ENCODE measurements at places on chromosomes 16 and 17.

DNA sequence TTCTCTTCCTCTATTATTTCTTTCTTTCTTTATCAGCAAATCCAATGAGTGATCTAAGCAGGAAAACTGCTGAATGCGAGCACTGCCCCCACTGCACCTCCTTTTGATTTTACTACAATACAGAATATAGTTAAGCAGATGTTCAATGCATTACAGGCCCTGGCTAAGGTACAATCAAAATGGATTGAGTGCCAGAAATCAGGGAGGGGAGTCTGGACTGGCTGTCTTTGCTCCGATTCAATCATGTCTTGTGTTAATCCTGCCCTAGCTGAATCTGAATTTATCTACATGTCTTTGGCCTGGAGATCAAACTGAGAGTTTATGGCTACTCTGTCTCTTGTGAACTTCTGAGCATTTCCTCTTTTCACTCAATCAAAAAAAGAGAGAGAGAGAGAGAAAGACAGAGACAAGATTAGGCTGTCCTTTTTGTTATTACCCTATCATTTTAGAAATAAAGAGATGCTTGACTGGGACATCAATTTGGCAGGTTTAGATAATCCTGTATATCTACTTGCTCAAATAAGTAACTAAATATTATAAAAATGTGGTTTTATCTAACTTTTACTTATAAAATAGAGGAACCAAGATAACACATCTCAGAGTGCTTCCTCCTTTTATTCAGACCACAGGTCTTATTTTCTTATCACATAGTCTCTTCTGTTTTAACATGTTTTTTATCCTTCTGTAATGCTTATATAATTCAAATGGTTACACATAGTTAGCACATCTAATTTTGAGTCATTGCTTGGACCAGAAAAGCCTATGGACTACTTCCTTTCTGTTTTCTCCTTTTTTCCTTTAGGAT lies 656.2 kb downstream of the KCNJ2 start:
- peak; percentile 72 for DNase-seq

DNA sequence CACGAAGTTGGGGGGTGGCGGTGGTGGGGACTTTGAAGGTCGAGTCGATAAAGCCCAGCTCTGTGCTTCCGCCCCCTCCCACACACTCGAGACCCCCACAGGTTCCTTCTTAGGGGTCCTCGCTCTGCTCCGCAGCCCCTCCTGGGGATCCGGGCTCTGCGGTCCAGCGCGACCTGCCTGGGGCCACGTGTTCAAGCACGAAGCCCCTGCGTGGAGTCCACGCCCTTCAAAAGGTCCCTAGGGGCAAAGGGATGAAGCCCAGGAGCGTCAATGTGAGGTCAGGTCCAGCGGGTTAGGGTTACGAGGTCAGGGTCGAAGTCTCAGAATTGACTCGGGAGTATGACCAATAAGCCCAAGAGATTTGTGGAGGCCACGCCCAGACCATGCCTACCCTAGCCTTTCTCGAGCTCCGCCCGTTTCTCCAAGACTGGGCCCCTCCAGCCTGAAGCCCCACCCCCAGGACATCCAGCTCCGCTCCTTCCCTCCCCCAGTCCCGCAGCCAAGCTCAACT lies 786 bp upstream of the CACNA1G start:
- DNase-seq, result peak; percentile 68

- DNase-seq, result no peak
Measured at GRCh38 chr16:81600275-81600674, 155.7 kb downstream of the CMIP start.

- peak; percentile 70 for DNase-seq
Measured at GRCh38 chr17:64262198-64262999, 661 bp downstream of the TEX2 start.

- no peak for DNase-seq
Measured at GRCh38 chr17:61444831-61445230, 7.4 kb upstream of the TBX4 start.

DNA sequence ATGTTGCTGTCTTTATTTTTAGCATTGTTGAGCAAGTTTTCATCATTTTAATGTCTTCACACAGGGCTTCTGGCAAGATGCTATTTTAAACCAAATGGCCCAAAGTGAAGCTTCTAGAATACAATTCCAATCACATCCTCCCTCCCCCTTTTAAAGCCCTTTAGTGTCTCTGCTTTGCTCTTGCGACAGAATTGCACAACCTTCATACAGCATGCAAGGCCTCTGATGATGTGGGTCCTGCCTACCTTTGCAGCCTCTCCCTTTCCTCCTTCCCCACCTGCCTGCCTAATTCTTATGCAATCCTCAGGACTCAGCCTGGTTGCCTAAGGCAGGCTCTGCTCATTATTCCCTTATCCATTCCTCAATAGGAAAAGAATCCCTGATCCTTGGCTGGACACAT lies 381.7 kb downstream of the SLC39A11 start:
- no peak for DNase-seq

GRCh38 chr16:81997738-81998137 lies 13.5 kb downstream of the SDR42E1 start:
- no peak for DNase-seq

GRCh38 chr16:89397331-89397861 lies 93.0 kb downstream of the ANKRD11 start:
- DNase-seq, result no peak

DNA sequence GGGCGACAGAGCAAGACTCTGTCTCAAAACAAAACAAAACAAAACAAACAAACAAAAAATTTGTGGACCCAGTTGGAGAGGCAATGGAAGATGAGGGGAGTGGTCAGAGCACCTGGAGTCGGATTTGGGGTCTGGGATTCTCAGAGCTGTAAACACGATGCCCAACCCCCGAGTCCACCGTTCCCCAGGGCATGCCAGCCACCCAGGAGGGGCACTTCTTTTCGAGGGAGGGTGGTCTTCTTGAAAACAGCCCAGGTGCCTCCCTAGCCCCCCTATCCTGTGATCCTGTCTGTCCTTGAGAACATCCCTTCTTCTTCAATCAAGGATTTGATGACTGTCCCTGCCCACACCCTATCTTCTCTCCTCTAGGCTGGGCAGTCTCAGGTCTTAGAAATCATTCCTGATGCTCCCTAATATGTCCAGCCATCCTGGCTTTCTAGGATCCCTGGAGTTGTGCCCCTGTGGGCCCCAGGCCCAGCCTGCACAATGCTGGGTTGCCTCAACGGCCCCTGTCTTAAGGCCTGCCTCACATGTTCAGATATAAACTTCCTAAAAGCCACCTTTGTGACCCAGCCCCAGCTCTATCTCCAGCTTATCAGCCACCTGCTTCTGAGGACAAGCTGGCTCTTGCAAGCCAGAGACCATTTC lies 3.1 kb upstream of the SLC13A2 start:
- no peak for DNase-seq

GRCh38 chr17:497241-498034 lies 144.8 kb upstream of the RPH3AL start:
- DNase-seq, result no peak

GRCh38 chr17:82664701-82665182 lies 16.5 kb upstream of the WDR45B start:
- DNase-seq, result no peak

- peak; percentile 41 for DNase-seq
Measured at GRCh38 chr17:15946611-15947120, 1.7 kb downstream of the ADORA2B start.

GRCh38 chr16:19883296-19883965 lies 1.2 kb downstream of the GPRC5B start:
- peak; percentile 20 for DNase-seq

DNA sequence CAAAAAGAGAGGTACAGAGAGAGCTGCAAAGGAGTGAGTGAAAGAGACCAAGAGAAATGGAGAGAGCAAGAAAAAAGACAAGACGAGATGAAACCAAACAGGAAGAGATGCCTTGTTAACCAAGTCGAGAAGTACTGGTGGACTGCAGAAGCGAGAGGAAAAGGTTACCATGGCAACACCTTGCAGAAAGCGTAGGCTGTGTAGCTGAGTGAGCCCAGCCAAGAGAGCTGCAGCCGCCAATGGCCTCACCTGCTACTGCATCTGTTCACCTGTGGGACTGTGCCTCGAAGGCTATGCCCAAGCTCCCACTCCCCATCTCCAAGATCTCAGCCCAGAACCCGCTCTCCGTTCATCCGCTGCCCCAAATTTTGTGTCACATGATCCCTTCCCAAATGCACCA lies 161.3 kb downstream of the SLC39A11 start:
- peak; percentile 10 for DNase-seq

DNA sequence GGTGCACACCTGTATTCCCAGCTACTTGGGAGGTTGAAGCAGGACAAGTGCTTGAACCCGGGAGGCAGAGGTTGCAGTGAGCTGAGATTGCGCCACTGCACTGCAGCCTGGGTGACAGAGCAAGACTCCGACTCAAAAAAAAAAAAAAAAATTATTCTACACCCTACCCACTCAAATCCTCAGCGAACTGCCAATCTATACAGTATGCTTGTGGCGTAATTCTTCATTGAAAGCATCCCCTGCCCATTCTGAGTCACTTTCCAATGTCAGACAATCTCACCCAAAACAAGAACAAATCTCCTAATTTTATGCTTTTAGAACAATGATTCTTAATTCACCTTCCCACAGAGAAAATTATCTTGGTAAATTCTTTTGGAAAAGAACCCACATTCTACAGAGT lies 12.0 kb downstream of the AMFR start:
- DNase-seq, result no peak

DNA sequence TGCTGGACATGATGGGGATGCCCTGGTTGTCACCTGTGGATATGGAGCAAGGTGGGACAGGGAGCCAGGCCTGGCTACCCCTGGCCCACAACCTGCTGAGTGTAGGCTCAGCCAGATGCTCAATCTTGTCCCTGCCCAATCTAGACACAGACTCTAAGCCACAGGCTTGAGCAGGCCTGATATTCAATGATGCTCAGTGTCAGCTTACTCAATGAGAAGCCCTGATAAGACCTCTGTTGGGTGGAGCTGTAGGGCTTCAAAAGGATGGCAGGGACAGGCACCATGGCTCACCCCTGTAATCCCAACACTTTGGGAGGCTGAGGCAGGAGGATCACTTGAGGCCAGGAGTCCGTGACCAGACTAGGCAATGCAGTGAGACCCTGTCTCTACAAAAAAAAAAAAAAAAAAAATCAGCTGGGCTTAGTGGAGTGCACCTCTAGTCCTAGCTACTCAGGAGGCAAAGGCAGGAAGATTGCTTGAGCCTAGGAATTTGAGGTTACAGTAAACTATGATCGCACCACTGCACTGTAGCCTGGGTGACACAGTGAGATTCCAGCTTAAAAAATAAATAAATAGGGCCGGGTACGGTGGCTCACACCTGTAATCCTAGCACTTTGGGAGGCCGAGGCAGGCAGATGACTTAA lies 3.4 kb downstream of the LCAT start:
- peak; percentile 65 for DNase-seq

GRCh38 chr16:75060723-75061122 lies 55.9 kb downstream of the LDHD start:
- peak; percentile 58 for DNase-seq
